ENCODE measurements at places on chromosomes 12 and 14.

GRCh38 chr12:3084742-3085141 is 7.6 kb downstream of the TSPAN9 start:
- no peak for DNase-seq

DNA sequence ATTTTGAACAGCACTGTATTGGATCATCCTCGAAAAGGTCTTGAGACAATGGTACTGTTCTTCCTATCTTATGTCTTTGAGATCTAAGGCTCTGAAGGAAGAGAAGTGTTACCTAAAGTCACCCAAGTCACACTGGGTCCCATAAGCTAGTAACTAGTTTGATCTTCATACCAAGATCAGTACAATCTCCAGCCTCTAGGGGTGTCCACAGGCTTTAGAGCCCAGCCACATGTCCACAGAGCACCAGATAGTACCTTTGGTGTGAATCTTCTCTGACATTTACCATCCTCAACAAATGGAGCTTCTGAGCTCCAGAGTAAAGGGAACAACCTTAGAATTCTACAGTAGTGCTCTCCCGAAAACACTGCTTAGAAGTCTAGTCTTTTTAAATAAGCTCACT is 78.7 kb downstream of the KSR2 start:
- no peak for DNase-seq

DNA sequence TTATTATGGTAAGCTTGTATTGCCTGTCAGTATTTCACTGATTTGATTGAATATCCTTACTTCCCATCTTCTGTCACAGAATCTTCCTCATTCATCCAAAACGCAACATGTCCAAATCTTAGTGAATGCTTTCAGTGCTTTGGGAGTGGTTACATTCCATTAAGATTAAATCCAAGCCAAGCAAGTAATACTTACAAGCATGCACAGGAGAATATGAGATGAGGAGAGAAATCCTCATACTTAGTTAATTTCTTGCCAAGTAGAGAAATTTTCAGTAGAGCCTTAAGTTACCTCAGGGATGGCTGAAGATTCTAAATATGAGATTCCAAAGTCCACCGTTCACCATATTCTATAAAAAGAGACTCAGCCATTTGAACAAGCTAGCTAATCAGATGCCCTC is 316.0 kb downstream of the RAD51B start:
- DNase-seq = no peak

GRCh38 chr12:49623142-49623904 is at the start of gene PRPF40B:
PRPF40B (plus strand) TSS chr12:49623561; CDS start chr12:49623591, 30 bp downstream.
- DNase-seq = peak; percentile 30

DNA sequence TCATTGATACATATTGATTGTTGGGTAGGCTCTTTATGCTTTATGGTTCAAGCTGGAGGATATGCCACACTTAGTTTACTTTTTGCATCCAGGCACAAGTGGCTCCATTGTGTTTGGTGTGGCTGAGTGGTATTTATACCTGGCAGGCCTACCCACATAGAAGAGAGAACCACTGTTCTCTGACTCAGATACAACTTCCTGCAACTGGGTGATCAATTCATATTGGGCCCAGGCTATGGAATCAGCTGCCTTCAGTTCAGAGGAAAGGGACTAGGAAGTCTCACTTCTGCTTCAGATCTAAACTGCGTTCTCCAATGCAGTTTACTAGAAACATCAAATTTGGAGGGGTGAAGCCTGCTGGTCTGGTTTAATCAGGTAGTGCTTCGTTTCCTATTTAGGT is 49.8 kb upstream of the LRRK2 start:
- DNase-seq = no peak

GRCh38 chr14:67002994-67003753 is 186.1 kb upstream of the GARIN2 start:
- no peak for DNase-seq

- DNase-seq = no peak
These were observed 6.0 kb downstream of the CLMN start for GRCh38 chr14:95313707-95314106.

GRCh38 chr14:100025111-100025510 is 40.1 kb upstream of the EVL start:
- no peak for DNase-seq

GRCh38 chr14:89178800-89179535 is 238.1 kb downstream of the FOXN3 start:
- DNase-seq = no peak

- no peak for DNase-seq
These were observed 132.3 kb downstream of the RIMBP2 start for GRCh38 chr12:130583800-130584199.

GRCh38 chr14:68232300-68233055 is 412.9 kb downstream of the RAD51B start:
- peak; percentile 98 for DNase-seq

DNA sequence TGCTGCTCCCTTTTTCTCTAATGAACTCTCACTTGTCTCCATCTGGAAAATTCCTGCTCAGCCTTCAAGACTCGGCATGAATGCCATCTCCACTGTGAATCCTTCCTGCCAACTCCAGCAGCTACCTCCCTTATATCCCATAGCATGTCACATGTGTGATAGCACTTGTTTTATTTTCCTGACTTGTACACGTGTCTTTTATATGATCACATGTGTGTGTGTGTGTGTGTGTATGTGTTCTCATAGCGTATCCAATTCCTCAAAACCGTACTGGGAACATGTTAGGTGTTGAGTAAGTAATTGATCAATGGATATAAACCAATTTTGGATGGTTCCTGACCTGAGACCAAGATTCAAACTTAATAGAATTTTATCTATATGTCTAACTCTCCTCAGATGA is 1107.7 kb downstream of the GALC start:
- no peak for DNase-seq

GRCh38 chr12:11863988-11864387 is 206.8 kb upstream of the BCL2L14 start:
- DNase-seq = no peak

DNA sequence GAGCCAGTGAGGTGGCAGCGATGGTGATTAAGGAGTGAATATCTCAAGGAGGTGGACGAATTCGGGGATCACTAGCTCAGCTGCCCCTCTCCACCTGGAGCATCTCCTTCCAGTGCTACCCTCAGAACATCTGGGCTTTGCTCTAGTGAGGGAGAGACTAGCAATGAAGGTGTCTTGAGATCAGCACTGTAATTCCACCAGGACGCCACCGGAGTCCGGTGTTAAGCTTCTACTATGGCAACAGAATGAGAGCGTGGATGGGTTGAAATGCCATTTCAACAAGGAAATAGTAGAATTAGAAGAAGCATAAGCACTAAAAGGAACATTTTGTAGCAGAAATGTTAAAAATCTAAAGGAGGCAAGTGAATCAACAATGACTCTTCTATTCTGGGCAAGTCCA is 61.1 kb downstream of the NTF3 start:
- DNase-seq = no peak

GRCh38 chr14:39576736-39577135 is 144.5 kb upstream of the FBXO33 start:
- no peak for DNase-seq

GRCh38 chr12:27463511-27464219 is 17.1 kb downstream of the SMCO2 start:
- DNase-seq = no peak

DNA sequence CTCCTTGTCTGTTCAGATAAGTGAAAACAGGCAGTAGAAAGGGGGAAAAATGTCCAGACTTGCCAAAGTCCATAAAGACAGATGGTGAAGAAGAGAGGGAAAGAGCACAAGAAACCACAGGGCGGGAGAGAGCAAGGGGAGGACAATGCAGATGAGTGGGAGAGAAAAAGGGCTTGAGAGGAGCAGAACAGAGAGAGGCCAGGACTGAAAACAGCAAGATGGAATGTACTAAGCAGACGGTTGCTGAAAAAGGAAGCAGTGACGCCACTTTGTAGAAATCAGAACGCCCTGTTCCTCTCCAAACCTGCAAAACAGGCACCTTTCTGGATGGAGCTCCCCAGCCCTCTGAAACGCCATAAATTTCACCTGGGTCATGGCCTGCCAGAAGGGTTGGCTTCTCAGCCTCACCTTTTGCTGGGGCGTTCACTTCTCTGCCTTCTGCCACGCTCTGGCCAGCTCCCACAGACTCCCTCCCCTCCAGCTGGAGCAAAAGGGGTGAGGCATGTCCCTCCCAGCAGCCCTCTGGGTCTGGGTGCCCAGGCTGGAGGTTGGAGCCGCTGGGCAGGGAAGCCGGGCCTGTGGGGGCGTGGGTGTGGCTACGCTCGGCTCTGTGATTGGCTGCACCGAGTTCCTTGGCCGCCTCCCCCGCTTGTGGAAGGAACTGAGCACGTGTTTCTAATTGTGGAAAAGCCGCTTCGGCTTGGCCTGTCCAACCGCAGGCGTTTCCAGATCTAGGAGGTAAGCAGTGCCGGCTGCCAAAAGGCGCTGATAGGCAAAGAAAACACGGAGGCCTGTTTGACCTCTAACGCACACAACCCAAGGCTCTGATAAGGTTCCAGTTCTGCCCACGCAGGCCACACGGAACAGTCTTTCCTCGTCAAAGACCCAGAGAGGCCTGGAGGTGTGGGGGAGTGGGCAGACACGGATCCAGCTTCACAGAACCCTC is 29.3 kb downstream of the SLC7A8 start:
- DNase-seq = no peak

DNA sequence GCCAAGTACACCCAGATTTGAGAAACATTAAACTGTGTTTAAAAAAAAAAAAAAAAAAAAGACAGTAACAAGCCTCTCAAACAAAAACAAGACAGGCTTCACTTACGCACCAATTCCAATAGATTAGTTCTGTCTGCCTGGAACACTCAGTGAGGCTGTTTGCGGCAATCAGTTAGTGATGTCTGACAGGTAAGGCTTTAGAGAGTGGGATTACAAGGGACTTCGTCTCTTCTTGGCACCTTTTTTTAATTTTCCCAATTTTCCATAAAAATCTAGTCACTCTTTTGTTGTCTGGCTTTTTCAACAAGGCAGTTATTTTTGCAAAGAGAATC is 79.6 kb downstream of the NCOR2 start:
- DNase-seq = no peak

GRCh38 chr12:29725587-29726320 is 58.0 kb downstream of the TMTC1 start:
- no peak for DNase-seq

DNA sequence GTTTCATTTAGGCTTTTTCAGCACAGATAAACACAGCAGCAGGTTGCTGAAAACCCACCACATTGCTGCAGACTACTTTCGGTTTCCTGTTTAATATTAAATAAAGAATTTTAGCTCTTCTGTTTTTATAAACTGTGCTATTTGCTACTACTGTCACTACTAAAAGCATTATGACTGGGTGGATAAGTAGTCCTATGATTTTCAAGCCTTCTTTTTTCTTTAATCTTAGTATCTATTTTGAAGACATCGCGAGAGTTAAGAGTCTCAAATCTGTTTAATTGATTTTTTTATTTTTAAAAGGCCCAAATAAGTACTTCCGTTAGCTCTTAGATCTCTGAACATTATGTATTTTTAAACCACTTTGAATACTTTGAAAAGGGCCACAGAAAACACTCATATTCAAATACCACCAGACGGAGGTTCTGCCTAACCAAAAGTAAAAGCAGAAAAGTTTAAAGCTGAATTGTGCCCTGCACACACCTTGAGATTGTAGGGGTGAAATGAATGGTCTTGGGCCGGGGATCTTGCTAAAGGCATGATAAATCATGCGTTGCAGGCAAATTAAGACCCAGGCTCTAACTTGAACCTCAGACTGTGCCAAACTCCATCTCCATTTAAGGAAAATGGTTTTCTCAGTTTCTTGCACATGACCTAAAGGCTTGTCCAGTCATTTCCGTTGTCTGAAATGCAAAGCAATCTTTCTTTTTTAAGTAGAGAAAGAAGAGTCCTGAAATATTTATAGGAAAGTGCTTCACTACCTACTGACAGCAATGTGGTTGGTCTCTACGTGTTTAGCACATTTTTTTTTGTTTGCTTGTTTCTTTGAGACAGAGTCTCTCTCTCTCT is 13.6 kb upstream of the FOXN3 start:
- no peak for DNase-seq

DNA sequence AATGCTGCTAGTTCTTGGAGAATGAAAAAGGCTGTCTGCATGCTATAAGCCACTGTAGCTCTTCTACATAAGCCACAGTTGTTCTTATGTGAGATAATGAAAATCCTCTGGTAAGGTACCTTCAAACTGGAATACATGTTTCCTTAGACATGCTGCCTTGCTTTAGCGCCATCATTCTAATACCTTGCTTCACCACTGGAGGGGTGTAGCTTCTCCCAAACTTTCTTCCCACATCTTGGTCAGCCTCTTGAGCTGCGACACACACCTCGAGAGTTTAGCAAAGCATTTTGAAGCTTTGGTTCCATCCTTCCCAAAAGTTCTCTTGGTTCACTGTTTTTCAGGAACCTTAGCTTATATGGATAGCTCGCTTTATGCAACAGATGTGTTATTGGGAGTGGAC is 69.5 kb downstream of the NKX2-1 start:
- no peak for DNase-seq

DNA sequence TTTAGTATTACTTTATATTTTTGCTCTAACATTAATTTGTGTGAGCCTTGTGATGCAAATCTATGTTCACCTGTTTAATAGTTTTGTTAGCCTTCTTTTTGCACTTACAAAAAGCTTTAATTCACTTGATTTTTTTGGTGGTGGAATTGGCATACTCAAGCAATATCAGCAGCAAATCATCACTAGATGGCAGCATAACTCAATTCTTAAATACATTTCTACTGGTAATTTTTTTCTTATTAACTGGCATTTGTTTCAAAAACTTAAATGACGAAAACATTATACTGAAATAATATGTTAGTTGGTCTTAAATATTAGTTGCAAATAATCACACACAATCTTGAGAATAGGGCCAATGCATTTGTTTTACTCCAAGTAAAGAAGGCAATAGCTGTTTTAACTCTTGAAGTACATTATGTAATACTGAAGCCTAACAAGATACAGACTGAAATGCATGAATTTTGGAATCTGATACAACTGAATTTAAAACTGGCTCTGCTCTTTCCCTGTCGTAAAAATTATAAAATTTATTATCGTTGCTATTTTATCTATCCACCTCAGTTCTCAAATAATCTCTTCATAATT is 151.5 kb downstream of the ATXN7L3B start:
- DNase-seq = peak; percentile 8

GRCh38 chr12:111445726-111446581 is 40.2 kb downstream of the SH2B3 start:
- DNase-seq = peak; percentile 30

DNA sequence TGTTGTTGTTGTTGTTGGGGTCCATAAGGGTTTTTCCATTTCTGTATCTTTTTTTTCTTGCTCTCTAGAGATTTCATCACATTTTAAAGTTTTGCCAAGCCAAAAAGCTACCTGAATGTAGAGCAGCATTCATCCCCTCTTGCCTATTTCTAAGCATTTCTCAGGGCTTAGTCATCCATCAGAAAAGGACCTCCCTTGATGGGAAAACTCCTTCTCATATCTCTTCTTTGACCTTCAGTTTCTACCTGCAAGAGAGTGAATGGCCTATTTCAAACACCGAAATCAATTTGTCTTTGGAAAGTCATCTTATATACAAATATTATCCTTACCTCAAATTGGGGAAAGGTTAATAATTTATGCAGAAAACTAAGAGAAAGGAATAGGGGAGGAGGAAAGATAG is 4.5 kb downstream of the MYBPC1 start:
- no peak for DNase-seq

DNA sequence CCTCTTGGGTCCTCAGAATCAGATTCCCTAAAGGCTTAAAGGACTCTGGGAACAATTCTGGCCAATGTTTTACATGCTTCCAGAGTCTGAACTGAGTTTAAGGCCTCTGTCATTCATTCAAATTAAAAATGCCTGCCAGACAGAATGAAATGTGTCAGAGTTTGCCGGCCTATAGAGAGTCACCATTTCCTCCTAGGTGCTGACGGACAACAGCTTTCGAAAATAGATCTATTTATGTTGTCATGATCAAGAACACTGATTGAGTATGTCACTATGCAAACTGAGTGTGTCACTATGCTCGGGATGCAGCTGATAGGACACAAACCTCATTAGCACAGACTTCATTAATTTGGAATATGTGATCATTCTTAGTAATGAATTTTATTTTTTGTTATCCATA is 151.4 kb upstream of the TMCC3 start:
- DNase-seq = no peak

Measured in AG04450 (cell line).